ENCODE measurements at places on chromosomes 4 and X.

DNA sequence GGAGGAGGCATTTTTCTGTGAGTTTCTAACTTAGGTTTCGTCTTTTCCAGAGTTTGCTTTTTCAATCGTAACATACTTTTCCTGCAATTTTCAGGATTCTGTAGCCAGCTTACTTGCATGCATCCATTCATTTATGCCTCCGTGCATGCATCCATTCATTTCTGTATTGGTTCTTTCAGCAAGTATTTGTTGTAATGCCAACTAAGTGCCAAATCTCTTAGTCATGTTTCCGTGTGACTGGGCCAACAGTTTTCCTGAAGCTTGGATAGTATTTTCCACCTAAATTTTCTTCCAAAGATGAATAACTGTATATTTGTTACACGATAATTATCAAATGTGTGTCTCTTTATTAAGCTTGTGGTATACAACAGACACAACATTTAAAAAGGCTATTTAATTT is 41.5 kb downstream of the CBLL2 start:
- DNase-seq: no peak

- DNase-seq: no peak
Observed at GRCh38 chr4:150063128-150063527, 15.1 kb upstream of the DCLK2 start.

- no peak for DNase-seq
Observed at GRCh38 chr4:120672076-120672475, 250.4 kb downstream of the PRDM5 start.

GRCh38 chr4:46656071-46656470 is 253.0 kb downstream of the COX7B2 start:
- no peak for DNase-seq

DNA sequence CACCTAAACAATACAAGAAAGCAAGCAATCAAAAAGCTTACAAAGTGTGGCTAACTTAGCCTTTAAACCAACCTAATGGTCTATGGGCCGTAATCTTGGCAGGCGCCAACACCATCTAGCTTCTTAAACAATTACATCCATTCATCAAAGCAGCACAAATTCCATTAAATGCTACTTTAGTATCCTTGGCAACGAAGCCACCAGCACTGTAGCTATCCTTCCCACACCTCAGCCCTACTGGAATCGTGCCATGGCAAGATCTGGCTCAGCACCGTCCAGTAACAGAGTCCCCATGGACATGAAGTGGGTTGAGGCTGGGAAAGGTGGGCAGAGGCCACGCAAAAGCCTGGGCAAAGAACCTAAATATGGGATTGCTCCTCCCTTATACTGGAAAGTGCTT is 91.6 kb upstream of the MAP3K15 start:
- no peak for DNase-seq

DNA sequence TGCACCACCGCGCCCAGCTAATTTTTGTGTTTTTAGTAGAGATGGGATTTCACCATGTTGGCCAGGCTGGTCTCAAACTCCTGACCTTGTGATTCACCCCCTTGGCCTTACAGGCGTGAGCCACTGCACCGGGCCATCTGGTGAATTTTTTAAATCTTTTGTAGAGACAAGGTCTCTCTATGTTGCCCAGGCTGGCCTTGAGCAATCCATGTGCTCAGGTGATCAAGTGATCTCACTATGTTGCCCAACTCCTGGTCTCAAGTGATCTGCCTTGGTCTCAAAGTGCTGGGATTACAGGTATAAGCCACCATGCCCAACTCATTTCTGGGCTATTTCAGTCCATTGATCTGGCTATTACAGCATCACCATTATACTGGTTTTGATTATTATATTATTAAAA is 22.2 kb upstream of the GALNT7 start:
- DNase-seq: no peak

DNA sequence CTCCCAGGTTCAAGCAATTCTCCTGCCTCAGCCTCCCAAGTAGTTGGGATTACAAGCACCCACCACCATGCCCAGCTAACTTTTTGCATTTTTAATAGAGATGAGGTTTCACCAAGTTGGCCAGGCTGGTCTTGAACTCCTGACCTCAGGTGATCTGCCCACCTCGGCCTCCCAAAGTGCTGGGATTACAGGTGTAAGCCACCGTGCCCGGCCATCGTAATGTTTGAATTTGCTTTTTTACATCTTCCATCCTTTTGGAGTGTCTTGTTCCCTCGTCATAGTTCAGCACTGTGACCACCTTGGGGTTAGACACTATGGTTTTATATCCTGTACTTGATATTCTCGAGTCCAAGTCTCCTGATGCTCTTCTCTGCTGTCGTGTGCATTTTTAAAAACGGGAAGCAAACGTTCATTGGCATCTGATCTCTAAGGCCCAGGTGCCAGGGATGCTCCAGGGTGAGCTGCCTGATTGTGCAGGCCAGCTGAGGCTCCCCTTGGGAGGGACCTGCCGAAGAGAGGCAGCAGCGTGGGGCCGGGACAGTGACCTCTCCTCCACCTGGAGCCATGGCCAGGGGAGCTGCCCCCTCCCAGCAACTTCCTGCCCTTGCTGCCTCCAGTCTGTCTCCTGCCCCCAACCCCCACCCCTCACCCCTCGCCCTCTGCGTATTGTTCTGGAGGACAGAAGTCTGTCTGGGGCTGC is 16.7 kb downstream of the DGKQ start:
- no peak for DNase-seq

- no peak for DNase-seq
Observed at GRCh38 chrX:11509786-11510185, 155.9 kb downstream of the ARHGAP6 start.

DNA sequence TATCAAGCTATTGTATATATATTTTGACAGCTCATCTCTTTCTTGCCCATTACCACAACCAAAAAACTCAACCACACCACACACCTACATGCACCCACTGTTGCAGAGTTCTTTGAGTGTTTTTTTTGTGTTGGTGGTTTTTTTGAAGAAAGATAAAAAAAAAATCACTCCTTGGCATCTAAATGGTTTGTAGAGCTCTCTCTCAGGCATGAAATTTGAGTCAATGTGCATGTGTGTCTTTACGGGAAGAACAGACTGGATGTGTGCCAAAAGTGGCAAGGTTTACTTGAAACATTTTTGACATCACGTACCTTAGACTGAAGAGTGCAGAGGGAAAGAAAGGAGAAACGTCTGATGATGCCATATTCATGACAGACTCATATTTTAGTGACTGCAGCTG is 154.2 kb downstream of the FHIP1A start:
- DNase-seq: no peak

GRCh38 chr4:143282211-143282707 is 54.4 kb upstream of the GAB1 start:
- DNase-seq: no peak

DNA sequence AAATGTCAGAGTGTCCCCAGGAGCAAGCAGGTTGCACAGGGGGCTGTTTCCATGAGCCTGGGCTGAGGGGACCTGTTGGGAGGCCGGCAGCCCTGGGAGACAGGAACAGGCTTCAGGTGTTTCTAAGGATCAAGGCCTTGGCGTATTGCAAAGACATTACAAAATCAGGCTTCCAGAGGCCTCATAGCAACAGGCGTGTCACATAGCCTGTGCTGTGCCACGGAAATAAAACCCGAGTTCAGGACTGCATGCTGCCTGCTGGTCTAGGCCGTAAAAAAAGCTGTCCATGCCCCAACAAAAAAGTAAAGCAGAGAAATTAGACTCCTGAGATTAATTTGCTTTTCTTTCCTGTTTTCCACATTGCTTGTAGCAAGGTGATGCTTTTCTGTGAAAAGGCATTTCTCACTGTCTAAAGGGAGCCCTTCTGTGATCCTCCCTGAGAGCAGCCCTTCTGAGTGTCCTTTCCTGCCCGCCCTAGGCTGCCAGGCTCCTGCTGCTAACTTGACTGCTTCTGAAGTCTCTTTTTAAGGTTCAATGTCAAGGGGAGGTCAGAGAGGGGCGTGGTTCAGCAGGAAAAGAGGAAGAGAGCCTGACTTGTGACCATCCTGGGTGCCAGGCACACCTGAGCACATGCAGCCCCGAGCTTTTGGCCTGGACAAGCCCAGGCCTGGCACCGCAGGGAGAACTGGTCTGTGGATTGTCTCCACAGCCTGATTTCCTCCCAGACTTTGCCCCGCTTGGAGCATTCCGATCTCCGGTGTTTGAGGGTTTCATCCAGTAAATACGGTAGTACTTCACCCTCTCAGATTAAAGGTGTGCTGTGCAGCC is 21.3 kb downstream of the SHROOM2 start:
- DNase-seq: no peak

DNA sequence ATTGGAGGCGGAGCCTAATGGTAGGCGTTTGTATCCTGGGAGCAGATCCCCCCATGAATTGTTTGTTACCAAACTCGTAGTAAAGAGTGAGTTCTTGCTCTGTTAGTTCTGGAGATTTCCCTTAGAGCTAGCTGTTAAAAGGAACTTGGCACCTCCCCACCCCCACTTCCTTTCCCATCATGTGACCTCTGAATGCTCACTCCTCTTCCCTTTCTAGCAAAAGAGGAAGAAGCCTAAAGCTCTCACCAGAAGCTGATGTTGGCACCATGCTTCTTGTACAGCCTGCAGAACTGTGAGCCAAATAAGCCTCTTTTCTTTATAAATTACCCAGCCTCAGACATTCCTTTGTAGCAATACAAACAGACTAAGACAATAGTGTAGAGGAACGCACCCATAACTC is 13.8 kb upstream of the ATOH1 start:
- DNase-seq: no peak

DNA sequence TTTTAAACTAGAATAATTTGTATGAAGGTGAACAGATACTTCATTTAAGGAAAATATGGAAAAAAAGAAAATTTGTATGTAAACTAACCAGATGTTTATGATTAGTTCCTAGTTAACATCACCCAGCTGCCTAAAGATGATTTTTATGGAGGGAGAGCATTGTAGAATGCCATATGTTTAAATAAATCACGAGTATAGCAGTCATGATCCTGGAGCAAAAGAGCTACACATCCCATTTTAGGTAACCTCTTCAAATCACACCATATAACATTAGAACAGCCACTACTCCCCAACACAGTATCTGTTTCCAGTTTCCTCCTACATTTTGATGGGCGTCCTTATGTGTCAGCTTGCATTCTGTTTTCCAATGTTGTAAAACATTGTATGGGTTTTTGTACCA is 571.9 kb upstream of the FAM241A start:
- no peak for DNase-seq

DNA sequence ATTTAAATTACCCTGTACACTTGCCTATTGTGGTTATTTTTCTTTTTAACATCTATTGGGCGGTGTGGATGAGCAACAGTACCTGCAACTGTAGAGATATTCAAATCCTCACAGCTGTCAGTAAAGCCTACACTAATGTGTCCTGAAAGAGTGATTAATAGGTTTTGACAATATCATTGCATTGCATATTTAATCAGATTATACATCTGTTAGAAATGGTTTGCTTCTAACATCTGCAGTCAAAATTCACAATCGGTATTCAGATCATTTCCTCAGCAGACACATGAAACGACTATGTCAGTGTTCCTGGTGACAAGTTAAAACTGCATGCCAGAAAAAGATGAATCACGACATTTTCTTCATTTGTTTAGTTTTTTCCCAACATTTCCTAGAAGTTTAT is 254.6 kb upstream of the EPHA5 start:
- no peak for DNase-seq

GRCh38 chr4:119939071-119939995 is 127.3 kb downstream of the MAD2L1 start:
- DNase-seq: no peak

GRCh38 chrX:115584696-115585095 is 23.7 kb downstream of the PLS3 start:
- no peak for DNase-seq

- no peak for DNase-seq
Observed at GRCh38 chr4:94181815-94182214, 25.9 kb upstream of the SMARCAD1 start.

DNA sequence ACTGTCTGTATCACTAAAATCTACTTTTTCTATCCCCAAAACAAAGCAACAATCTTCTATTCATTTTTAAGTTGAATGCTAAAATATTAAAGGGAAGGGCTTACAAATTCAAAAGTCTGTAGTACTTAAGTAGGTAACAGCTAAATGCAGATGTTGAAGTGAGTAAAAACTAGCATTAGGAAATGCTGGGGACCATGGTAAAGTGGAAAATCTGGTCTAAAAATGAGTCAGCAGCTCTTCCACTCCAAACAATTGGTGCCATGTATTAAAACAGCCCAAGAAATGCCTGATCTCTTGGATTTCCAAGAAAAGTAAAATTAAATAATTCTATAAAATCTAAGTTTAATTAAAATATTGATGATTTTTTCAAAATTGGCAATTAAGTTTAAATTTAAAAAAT is 73.3 kb upstream of the PPP3CA start:
- no peak for DNase-seq

- no peak for DNase-seq
Observed at GRCh38 chr4:124017185-124017785, 620.7 kb downstream of the SPRY1 start.

DNA sequence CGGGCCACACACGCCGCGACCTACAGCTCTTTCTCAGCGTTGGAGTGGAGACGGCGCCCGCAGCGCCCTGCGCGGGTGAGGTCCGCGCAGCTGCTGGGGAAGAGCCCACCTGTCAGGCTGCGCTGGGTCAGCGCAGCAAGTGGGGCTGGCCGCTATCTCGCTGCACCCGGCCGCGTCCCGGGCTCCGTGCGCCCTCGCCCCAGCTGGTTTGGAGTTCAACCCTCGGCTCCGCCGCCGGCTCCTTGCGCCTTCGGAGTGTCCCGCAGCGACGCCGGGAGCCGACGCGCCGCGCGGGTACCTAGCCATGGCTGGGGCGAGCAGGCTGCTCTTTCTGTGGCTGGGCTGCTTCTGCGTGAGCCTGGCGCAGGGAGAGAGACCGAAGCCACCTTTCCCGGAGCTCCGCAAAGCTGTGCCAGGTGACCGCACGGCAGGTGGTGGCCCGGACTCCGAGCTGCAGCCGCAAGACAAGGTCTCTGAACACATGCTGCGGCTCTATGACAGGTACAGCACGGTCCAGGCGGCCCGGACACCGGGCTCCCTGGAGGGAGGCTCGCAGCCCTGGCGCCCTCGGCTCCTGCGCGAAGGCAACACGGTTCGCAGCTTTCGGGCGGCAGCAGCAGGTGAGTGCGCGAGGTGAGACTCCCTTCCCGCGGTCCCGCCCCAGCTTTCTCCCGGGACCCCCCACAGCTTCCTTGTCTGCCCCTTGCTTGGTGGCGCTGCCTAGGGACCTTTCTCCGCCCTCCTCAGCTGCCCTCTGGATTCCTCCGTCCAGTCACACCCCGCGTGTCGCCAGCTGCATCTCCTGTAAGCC is 678 bp downstream of the BMP3 start:
- peak; percentile 56 for DNase-seq

DNA sequence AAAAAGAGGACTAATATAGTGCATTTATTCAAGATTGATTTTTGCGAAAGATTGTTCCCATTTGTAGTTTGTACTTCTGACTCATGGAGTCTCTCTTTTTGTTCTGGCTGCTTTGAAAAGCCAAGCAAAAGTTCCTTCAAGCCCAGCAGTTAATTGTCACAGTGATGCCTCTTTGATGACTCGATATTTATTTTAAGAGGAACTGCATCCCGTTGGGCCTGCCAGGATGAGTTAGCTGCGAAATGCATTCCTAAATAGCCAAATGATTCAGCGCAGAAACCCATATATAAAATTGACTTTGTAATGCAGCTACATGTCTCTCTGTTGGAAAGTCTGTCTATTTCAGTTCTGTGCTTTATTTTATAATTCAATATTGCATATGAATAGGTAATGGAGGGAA is 295.1 kb downstream of the GBA3 start:
- DNase-seq: no peak

Measured in WTC11 (cell line).